Coronary artery (tissue), 2 donors: ENCODE measurements at places on chromosomes 6 and 20.

GRCh38 chr6:144266091-144266649, 19.0 kb upstream of the UTRN start:
- peak; percentile 83 for DNase-seq

GRCh38 chr20:46563860-46564221, 13.4 kb upstream of the OCSTAMP start:
- DNase-seq, result no peak

GRCh38 chr6:151240791-151241642, 1.2 kb downstream of the AKAP12 start:
- DNase-seq, result peak; percentile 86

DNA sequence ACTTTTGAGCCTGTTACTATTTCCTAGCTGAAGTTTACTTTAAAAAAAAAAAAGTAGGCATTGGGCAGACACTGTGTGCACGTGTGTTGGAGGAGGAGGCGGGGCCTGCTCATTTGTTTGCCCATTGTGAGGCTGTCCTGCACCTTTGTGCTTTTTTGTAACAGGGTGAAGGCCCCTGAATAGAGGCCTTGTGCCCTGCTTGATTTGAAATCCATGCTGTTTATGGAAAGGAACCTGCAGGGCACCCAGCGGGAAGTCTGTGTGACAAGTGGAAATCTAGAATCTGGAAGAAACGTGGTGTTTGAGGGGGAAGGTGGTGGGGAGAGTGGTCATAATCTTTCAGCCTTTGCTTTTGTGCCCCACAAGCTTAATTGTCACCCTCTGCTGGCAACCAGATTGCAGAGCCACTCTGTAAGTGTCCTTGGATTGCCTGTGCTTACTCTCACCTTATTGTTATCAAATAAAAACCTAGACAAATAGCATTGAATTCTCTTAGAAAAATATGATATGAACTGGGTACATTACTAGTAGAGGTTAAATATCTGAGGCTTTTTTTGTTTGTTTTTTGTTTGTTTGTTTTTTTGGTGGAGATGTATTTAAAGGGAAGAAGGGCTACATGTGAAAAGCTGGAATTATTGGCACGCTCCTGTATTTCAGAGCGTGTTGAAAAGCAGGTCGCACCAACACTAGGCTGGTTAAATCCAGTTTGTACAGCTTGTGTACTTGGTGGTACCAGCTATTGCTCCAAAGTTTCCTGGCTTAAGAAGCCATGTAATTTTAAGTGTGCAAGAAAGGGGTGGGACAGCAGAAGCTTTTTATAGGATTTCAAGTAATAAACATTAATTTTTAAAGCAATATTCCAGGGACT, 156.3 kb downstream of the ARID1B start:
- no peak for DNase-seq

DNA sequence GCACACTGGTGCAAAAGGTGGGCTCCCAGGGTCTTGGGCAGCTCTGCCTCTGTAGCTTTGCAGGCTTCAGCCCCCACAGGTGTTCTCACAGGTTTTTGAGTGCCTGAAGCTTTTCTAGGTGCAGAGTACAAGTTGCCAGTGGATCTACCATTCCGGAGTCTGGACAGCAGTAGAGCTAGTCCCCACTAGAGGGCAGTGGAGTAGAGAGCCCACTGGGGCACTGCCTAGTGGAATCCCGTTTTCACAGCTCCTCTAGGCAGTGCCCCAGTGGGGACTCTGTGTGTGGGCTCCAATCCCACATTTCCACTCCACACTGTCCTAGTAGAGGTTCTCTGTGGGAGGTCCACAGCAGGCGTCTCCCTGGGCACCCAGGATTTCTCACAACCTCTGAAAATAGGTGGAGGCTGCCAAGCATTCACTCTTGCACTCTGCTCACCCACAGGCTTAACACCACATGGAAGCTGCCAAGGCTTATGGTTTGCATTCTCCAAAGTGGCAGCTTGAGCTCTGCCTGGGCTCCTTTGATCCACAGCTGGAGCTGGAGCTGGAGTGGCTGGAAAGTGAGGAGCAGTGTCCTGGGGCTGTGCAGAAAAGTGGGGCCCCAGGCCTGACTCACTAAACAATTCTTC, 86.3 kb upstream of the PROKR2 start:
- DNase-seq, result no peak

- no peak for DNase-seq
These were observed 43.4 kb upstream of the MRGBP start for GRCh38 chr20:62752671-62753501.

DNA sequence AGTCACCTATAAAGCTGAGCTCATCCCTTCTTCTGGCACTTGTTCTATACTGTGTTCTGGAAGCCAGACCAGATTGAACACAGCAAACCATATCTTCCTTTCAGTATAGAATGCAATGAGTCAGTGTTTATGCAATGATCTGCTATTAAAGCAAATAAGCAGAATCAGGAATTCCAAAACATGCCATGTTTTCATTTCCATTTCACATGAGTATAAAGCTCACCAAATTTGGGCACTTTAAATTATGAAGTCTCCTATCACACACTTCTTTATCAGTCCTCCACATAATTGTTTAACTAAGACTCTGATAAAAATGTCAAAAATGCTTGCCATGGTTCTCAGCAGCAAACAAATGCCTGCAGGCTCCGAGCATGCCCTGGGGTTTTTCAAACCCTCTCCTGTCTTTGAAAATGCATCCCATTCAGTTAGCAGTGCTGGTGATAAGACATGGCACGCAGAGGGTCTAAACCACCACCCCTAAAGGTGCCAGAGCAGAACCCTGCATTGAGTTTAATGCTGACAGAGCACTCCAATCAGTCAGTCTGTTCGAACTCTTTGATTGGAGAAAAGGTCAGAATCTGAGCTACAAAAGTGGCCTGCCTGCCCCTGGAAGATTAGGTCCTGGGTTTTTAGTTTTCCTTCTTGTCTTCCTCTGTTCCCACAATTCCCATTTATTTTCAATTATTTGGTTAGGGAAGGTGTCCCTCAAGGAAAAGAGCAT, 234.1 kb downstream of the GMPR start:
- DNase-seq, result no peak

- DNase-seq, result peak; percentile 22
These were observed 24.4 kb downstream of the MAP1LC3A start for GRCh38 chr20:34582911-34583310.

DNA sequence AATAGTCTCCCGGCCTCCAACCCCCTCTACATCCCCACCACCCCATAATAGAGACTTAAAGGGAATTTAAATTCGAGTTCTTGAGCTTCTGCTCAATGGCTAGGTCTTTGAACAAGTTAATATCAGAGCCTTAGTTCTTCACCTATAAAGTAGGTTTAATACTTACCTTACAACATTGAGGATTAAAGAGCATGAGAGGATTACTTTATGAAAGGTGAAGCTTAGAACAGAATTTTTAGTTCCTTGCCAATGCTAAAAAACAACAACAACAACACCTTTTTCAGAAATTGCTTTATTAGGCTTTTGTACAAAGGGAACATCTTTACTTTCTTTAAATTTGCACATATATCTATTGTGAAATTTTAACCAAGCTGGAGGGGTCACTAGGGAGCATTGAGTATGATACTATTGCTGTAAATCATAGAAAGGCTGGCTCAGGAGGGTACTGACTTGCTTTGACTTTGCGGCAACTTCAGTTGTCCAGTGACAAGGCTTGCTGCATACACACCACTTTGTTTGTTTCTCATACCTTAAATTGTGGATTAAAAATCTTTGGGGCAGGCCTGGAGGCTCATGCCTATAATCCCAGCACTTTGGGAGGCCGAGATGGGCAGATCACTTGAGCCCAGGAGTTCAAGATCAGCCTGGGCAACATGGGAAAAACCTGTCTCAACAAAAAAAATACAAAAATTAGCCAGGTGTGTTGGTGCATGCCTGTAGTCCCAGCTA, 9.7 kb downstream of the TOP1 start:
- no peak for DNase-seq

GRCh38 chr6:21873562-21873961, 280.0 kb downstream of the SOX4 start:
- no peak for DNase-seq

GRCh38 chr6:29777310-29777709, 50.3 kb upstream of the HLA-G start:
- DNase-seq, result no peak

DNA sequence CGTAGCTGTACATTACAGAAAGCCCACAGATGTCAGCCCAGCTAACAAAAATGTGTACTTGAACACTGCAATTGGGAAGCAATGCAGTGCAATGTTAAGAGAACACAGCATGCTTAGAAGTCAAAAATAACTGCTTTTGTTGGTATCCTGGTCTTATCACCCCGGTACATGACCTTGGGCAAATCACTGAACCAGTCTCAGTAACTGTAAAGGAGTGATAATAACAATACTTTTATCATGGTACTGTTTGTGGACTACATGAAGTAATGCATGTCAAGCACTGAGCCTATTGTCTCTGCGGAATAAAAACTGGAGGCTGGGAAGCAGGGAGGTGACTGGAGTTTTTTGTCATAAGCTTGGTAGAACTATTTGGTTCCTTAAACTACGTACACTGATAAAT, 44.7 kb upstream of the SPDEF start:
- no peak for DNase-seq

GRCh38 chr20:48421547-48421946, 406.3 kb downstream of the PREX1 start:
- no peak for DNase-seq

GRCh38 chr6:10518557-10519407, 2.4 kb upstream of the GCNT2 start:
- no peak for DNase-seq

DNA sequence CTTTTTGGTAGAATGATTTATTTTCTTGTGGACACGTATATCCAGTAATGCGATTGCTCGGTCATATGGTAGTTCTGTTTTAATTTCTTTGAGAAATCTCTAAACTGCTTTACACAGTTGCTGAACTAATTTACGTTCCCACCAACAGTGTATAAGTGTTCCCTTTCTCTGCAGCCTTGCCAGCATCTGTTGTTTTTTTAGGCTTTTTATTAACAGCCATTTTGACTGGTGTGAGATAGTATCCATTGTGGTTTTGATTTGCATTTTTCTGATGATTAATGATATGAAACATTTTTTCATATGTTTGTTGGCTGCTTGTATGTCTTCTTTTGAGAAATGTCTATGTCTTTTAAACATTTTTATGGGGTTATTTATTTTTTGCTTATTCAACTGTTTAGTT, 196.7 kb downstream of the MOXD1 start:
- DNase-seq, result no peak

DNA sequence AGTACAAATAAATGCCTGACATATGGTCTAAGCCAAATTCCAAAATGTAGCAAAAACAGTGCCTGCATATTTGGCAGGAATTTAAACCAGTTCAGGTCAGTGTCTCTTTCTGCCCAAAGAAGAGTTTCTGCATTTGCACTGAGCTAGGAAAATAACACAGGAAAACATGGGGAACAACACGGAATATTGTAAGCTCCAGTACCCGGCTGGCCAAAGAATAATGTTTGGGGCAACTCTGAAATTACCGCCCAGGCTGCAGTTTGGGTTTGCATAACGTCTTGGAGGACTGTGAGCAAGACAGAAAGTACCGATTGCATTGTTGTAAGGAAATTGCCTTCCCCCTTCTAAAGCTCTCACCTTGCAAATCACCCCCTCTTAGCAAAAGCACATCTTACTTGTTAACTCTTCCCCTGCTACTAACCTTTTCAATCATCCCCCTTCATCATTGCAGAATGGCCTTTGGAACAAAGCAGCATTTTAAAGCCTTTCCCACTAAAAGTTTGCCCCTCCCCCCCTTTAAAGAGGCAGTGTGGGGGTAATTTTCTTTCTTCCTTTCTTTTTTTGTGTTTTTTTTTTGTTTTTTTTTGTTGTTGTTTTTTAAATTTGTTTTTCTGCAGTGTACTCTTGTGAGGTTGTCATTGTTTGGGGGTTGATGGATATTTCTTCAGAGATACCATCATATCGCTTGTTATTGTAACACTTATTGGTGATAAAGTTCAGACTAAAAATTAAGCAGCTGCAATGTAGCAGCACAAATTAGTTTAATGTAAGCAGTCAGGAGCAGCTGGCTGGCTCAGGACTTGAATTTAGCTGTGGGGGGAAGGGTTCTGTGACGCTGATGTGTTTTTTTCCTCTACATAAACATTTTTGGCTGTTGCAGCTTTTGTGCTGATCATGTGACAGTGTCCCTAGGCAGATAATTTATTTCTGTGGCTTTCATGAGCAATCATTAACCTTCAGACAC, 100.0 kb upstream of the CITED2 start:
- no peak for DNase-seq

GRCh38 chr6:36524871-36525270, 22.4 kb downstream of the STK38 start:
- no peak for DNase-seq

DNA sequence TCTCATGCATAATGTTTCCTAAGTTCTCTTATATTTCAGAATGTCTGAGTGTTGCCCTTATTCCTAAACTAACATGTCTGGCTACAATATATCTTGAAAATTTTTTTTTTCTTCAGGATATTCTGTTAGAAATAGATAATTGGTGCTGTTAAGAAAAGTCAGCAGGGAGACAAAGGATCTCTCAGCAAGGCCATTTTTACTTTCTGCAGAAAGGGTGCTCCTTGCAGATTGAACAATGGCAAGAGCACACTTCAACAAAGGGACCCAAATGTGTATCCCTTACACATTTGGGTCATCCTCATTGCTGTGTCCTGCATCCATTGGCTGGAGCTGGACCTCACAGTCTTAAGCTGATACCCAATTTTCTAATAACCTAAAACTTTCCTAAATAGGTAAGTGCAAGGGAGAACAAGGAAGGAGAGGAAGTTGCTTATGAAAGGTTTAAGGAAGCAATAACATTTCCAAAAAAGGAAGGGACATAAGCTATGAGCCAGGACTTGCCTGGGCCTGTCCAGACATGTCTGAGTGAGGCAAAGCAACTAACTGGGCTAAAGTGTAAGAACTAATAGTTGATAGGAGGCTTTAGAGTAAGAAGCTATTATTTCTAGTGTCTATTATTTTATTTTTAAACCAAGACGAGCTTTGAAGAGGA, 429.6 kb downstream of the BCKDHB start:
- DNase-seq, result no peak

- no peak for DNase-seq
These were observed 65.3 kb upstream of the APCDD1L start for GRCh38 chr20:58580474-58580835.

DNA sequence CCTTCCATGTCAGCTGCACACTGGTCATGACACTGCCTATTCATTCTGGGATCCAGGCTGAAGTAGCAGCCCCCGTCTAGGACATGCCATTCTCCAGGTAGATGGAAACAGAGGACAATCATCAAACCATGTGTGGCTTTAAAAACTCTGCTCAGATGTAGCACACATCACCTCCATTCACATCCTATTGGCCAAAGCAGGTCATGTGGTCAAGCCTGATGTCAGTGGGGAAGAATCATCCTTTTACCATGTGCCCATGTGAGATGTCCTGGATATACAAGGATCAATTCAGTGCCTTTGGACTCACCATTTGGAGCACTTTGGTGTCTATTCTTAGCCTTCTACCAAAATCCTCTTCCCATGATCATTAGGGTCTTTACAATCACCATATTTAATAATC, 99.5 kb downstream of the CDC5L start:
- no peak for DNase-seq

DNA sequence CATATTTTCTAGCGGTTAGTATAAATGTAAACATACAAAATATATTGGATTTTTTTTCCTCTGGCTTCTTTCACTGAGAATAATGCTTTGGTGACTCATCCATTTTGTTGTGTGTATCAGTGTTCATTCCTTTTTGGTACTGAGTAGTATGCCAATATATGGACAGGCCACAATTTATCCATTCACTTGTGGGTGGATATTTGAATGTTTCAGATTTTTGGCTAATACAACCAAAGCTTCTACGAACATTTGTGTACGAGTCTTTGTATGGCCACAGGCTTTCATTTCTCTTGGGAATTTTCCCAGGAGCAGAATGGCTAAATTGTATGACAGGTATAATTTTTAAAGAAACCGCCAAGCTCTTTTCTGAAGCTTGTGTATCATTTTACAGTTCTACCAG, 677.5 kb downstream of the HDGFL1 start:
- no peak for DNase-seq
